ENCODE measurements at places on chromosomes 16 and 17.
A peak's percentile ranks its signal among the peaks of the same experiment; 100 is the strongest.

- no peak overlapping the region for H3K4me3 ChIP-seq
- H3K4me1 ChIP-seq, result peaks cover 17% of the 10 kb centered on the region
- H3K36me3 ChIP-seq, result peaks cover 23% of the 10 kb centered on the region
- H3K27ac ChIP-seq, result no peak overlapping the region
- no peak for DNase-seq
These were observed 4.4 kb downstream of the RNF135 start for GRCh38 chr17:30975042-30975820.

DNA sequence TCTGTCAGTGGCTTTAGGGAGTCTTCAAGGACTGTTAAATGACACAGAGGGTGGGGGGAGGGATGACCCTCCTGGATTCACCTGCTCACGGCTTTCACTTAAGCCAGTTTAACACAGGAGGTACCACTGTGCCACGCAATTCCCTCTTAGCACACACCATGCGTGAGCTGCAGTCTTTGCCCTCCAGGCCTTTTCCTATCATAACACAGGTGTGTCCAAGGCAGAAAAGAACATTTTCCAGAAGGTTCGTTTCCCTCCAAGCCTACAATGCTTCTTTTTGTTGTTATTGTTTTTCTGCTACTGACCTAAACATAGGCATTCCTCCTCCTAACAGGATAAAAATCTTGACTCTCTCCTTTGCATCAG lies 1.1 kb downstream of the ZFHX3 start:
- H3K27ac ChIP-seq, result no peak overlapping the region
- peaks cover 39% of the 10 kb centered on the region for H3K27me3 ChIP-seq
- H3K4me1 ChIP-seq, result no peaks in the 10 kb centered on the region
- no peak for DNase-seq
- peaks cover 1% of the 10 kb centered on the region for H3K36me3 ChIP-seq

DNA sequence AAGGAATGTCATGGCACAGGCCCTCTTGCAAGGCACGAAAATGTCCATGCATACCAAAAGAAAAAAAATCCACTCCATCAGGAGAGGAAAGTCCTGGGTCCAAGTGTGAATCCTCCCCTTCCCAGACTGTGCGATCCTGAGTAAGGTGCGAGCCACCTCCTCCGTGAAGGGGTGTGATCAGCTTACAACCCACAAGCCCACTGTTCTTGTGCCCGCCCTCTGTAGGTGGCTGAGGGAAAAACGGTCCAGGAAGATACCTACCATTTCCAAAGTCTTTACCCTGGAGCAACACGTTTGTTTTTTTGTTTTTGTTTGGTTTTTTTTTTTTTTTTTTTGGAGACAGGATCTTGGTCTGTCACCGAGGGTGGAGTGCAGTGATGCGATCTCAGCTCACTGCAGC lies 116.5 kb downstream of the ZNF423 start:
- no peaks in the 10 kb centered on the region for H3K36me3 ChIP-seq
- no peak overlapping the region for H3K4me3 ChIP-seq
- DNase-seq, result no peak
- H3K4me1 ChIP-seq, result no peaks in the 10 kb centered on the region
- no peaks in the 10 kb centered on the region for H3K27me3 ChIP-seq

GRCh38 chr16:383326-384051 lies 1.7 kb upstream of the PGAP6 start:
- no peak for DNase-seq
- peak overlapping the region; percentile 82 for H3K4me3 ChIP-seq
- H3K4me1 ChIP-seq, result peaks cover 7% of the 10 kb centered on the region
- no peaks in the 10 kb centered on the region for H3K36me3 ChIP-seq

- no peak overlapping the region for H3K4me3 ChIP-seq
- DNase-seq, result no peak
- H3K36me3 ChIP-seq, result no peaks in the 10 kb centered on the region
- peaks cover 10% of the 10 kb centered on the region for H3K4me1 ChIP-seq
These were observed 110.4 kb downstream of the MRTFB start for GRCh38 chr16:14181371-14182050.

DNA sequence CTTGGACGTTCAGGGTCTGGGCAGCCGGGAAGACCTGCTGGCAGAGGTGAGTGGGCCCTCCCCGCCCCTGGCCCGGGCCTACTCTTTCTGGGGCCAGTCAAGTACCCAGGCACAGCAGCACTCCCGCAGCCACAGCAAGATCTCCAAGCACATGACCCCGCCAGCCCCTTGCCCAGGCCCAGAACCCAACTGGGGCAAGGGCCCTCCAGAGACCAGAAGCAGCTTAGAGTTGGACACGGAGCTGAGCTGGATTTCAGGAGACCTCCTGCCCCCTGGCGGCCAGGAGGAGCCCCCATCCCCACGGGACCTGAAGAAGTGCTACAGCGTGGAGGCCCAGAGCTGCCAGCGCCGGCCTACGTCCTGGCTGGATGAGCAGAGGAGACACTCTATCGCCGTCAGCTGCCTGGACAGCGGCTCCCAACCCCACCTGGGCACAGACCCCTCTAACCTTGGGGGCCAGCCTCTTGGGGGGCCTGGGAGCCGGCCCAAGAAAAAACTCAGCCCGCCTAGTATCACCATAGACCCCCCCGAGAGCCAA lies 8.6 kb upstream of the ABCC3 start:
- peaks cover 4% of the 10 kb centered on the region for H3K4me1 ChIP-seq
- H3K36me3 ChIP-seq, result no peaks in the 10 kb centered on the region

Measured in activated T-helper 1 cell treated with anti-CD3 and anti-CD28 coated beads, Interleukin-12 subunit alpha, Interleukin-12 subunit beta, Interleukin-2, Interleukin-4 antibody, amounts not matched to agents 30 ng/mL and 10 ng/mL and 1 ng/mL, durations not matched to agents 14 hours and 24 hours and 36 hours (primary cell).